Activated T-helper 1 cell treated with Interleukin-2 at 50 U/mL for 16 hours (primary cell): ENCODE measurements at places on chromosomes 1 and 21.

DNA sequence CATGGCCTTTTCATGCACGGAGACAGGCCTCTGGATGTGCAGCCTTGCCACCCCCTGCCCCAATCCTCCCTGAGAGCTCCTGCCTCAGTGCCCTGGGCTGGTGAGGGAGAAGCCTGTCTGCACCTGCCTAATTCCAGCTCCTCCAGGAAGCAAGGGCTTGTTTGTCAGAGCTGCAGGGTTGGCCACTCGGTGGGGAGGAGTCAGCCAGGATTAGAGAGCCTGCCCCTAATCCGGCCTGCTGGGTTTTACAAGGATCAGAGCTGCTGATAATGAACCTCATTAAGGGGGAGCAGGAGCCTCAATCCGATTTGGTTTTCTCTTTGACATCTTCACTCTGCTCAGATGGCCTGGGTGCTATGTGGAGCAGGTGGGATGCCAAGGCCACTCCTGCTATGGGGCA lies 31.9 kb upstream of the LHX4 start:
- no peak for DNase-seq

GRCh38 chr1:6367381-6368012 lies 26.1 kb downstream of the ACOT7 start:
- DNase-seq: no peak

- no peak for DNase-seq
These were observed 4.9 kb downstream of the RCAN1 start for GRCh38 chr21:34609933-34610549.

DNA sequence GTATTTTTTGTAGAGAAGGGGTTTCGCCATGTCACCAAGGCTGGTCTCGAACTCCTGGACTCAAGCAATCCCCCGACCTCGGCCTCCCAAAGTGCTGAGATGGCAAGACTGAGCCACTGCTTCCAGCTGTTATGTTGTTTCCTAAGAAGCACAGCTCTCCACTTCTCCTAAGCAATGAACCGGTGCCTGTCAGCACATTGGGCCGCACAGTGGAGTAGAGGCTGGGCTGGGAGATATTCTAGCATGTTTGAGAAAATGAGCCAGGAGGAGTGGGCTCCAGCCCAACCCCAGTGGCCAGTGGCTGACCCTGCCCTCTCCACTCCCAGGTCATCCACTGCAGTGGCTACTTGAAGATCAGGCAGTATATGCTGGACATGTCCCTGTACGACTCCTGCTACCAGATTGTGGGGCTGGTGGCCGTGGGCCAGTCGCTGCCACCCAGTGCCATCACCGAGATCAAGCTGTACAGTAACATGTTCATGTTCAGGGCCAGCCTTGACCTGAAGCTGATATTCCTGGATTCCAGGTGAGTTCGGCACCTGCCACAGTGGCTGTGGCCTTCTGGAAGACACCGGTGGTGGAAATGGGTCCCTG lies 27.0 kb downstream of the SIM2 start:
- no peak for DNase-seq

DNA sequence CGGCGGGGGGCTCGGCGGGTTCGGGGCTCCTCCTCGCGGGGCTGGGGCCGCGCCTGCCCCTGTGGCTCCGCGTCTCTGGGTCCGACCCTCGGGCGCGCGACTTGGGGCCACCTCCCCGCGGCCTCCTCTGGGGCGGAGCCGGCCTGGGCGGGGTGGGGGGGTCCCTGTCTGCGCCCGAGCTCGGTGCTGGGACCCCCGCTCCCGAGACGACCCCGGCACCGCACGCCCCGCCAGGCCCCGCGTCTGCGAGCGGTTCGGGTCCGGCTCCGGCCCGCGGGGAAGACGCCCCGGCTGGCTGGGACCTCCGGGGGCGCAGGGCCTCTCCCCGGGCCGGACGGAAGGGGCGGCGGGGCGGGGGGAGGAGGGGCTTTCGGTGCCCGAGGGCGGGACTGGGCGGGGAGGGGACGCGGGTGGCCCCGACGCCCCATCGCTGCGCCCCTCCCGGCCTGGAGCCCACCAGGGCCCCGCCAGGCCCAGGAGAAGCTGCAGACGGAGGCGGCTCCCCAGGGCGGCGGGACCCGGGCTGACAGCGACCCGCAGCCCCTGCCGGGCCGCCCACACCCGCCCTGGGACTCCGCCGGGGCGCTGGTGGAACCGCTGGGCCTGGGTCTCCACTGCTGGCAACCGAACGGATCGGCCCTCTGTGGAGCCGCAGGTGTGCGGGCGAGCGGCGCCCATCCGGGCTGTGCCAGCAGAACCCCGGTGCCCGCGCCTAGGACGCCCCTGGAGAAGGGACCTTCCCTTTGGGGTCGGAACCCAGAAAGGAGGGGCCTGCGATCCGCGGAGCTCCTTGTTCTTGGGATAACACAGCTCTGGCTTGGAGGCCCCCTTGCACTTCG lies 610 bp downstream of the COL6A2 start:
- no peak for DNase-seq

GRCh38 chr21:28263974-28264373 lies 728.7 kb downstream of the LTN1 start:
- DNase-seq: no peak

GRCh38 chr1:221768444-221769066 lies 26.7 kb upstream of the DUSP10 start:
- DNase-seq: no peak

DNA sequence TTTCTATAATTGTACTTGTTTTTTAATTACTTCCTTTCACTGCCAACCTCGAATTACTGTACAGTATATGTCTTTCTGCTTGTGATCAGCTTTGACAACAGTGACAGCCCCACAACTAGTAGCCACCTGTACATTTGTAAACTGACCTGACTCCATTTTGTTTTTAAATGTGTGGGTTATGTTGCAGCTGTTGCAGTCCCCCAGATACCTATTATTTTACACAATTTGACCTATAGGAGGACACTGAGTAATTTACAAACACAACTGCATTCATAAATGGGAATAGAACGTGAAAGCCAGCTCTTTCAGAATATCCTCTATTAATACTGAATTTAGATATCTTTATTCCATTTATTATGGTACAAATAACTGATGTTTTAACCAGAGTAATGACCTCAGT lies 2.5 kb upstream of the VAMP3 start:
- DNase-seq: no peak

DNA sequence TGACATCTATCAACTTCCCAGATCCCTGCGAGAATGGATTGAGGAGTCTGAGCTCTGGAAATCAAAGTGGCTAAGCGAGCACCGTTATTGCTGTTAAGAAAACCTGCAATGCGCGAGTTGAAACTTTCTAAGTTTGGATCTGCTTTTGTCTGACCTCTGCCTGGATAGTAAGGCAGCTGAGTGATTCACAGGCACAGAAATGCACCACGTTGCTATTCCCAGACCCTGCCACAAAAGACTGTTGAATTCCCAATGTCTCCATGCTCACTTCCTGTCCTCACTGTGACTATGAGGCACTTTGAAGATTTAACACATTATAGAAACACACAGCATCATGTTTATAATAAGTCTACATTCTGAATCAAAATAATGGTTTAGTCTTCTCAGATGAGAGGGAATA lies 27.1 kb upstream of the CNIH3 start:
- DNase-seq: no peak

DNA sequence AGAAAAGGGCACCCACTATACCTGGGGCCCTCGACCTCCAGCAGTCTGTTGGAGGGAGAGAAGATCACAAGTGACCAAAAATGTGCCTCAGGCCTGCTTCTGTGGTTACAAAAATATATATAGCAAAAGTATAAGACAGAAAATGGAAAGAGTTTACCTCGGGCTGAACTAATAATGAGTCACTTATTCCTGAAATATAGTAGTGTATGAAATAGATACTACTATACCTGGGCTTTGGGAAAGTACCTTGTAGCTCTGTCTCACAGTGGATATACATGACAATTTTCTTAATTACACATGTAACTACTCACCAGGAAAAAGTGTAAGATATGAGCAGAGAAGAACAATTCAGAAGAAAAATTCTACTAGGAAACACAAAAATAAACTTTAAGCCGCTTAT lies 7.3 kb upstream of the APCS start:
- DNase-seq: no peak

DNA sequence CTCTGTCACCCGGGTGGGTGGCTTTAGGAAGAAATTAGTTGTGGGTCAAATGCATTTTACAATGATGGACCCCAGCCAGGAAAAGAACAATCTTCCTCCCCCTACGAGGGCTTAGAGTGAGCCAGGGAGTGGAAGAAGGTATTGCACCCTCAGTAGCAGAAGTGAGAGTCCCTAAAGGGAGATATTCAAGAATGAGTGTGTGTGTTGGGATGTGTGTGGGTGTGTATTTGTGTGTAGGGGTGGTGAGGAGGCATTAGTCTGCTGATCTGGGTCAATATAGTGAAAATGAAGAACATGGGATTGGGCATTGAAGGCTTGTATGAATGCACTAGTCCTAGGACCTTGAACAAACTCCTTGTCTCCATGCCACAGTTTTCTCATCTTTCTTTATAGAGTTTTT lies 85.2 kb upstream of the RUNX1 start:
- DNase-seq: no peak

DNA sequence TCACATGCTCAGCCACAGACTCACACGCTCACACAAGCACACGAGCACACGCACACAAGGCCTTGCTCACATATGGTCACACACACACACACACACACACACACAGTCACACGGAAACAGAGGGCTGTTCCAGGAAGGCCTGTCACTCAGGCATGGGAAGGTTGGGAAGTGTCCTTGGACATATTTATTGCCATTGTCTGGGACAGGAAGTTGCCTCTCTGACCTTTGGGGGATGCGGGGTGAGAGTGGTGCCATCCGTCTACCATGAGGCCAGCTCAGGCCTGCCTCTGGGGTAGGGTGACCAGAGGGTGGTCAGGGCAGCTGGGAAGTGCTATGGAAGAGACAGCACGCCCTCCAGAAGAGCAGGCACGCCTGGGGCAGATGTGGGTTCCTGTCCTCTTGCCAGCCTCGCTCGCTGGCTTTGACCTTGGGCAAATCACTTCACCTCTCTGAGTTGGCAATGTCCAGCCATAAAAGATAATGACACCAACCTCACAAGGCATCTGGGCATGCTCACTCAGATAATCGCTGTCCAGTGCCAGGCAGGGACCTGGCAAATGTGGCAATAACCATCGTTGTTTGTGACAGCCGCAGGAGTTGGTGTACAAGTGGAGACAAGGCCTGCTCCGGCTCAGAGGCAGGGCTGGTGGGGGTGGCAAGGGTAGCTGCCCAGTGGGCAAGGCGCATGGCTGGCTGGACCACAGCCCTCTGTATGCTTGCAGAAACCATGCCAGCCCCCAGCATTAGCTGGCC lies 8.0 kb upstream of the GUCA2A start:
- no peak for DNase-seq

GRCh38 chr1:197302775-197303174 lies 34.7 kb downstream of the CRB1 start:
- DNase-seq: no peak

GRCh38 chr1:9613625-9614299 lies 25.1 kb downstream of the TMEM201 start:
- no peak for DNase-seq

DNA sequence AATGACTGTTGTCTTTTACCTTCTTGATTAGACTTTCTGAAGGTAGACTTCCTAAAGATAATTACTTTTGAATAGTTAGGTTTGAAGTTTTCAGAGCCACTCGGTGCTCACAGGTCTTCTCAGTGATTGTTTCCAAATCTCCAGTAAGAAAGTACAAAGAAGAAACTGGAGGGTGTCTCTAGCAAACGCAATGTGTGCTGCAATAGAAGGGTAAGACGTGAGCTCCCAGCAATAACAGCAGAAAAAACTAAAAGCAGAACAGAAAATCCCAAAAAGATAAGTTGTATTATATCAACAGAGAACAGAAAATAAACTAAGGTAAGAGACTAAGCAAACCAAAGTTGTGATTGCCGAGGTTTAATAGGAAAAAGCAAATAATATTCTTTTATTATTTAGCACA lies 1.8 kb downstream of the CTTNBP2NL start:
- DNase-seq: no peak

- no peak for DNase-seq
These were observed 74.3 kb upstream of the CAPZB start for GRCh38 chr1:19559641-19560040.

GRCh38 chr1:225888898-225889601 lies at the start of gene LEFTY1:
LEFTY1 (minus strand) TSS chr1:225889146; CDS start chr1:225889066, 80 bp downstream.
- no peak for DNase-seq

DNA sequence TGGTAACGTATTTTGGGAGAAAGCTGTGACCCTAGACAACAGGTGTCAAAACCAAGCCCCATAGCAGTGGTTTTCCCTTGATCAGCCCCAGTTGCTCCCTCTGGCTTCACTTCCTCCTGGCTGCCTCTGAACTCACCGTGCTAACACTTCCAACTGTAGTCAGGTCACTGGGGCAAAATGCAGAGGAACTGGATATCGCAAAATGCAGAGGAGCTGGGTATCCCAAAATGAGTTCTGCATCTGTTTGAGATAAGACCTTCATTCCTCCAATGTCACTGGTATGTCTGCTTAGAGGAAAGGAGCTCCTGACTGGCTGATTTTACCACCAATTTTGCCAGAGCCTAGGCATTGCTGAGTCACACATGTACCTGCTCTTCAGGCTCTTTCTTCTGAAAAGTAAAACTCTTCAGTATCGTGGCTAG lies 19.6 kb upstream of the TACSTD2 start:
- no peak for DNase-seq

GRCh38 chr1:16165073-16165364 lies 9.2 kb upstream of the EPHA2 start:
- DNase-seq: no peak

- no peak for DNase-seq
These were observed 81.8 kb upstream of the ERRFI1 start for GRCh38 chr1:8107897-8108296.

- DNase-seq: no peak
These were observed 3.1 kb downstream of the VPS26C start for GRCh38 chr21:37263827-37264600.

- no peak for DNase-seq
These were observed 5.7 kb downstream of the MRTO4 start for GRCh38 chr1:19257178-19257914.

- no peak for DNase-seq
These were observed 64.4 kb downstream of the AGPAT3 start for GRCh38 chr21:43929217-43929971.

GRCh38 chr21:34181431-34182039 lies 108.2 kb downstream of the MRPS6 start:
- no peak for DNase-seq

- DNase-seq: no peak
These were observed 180.0 kb downstream of the TNR start for GRCh38 chr1:175563236-175563895.

GRCh38 chr1:218165701-218166114 lies 119.4 kb upstream of the RRP15 start:
- no peak for DNase-seq

DNA sequence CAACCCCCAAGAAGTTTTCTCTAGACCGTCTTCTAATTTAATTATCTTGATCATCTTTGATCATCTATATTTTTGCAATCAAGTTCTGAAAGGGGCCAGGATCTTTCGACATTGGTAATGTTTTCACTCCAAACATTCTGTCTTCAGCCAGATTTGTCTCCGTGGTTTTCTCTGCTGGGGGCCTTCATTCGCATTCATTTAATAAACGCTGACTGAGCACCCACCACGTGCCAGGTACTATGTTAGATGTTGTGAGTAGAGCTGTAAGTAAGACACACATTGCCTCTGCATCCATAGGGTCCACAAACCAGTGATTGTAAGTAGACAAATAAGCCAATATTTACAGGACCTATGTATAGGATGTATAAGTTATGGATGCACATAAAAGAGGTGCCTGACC lies 134.5 kb upstream of the MROH9 start:
- no peak for DNase-seq
